ENCODE measurements at places on chromosomes 3 and 15.

GRCh38 chr3:105907777-105908176, 39.0 kb upstream of the CBLB start:
- no peak for DNase-seq

DNA sequence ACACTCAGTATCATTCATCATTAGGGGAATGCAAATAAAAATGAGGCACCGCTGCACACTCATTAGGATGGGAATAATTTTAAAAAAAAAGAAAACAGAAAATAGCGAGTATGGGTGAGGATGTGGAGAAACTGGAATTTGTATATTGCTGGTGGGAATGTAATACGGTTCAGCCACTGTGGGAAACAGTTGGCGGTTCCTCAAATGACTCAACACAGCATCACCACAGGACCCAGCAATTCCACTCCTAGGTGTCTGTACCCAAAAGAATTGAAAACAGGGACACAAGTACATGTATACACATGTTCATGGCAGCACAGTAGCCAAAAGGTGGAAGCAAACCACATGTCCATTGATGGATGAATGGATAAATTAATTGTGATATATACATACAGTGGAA, 35.2 kb upstream of the RFTN1 start:
- no peak for DNase-seq

DNA sequence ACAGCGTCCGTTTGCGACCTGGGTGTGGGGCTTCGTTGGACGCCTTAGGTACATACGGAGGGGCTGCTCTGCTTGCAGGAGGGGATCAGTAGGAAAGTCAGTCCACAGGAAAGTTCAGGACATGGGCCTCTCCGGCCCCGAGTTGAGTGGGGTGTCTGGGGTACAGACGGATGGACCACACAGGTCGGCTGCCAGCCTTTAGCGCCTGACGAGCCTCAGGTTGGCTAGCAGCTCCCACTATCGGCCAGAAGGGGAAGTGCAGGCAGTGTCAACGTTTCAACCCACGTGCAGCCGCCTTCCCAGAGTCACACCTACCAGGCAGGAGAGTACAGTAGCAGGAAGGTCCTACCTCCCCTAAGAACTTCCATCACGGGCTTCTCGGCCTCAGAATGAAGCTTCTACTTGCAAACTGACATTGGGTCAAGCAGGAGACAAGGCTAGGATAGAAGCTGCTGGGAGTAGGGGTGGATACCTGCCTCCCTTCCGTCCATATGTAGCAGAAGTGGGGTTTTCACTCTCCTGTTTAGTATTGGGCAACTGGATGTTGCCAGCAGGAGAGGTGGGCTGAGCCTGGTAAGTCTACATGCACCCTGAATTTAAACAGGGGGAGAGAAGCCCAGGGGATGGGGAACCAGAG, 1.8 kb upstream of the SCN5A start:
- DNase-seq = peak; percentile 74

DNA sequence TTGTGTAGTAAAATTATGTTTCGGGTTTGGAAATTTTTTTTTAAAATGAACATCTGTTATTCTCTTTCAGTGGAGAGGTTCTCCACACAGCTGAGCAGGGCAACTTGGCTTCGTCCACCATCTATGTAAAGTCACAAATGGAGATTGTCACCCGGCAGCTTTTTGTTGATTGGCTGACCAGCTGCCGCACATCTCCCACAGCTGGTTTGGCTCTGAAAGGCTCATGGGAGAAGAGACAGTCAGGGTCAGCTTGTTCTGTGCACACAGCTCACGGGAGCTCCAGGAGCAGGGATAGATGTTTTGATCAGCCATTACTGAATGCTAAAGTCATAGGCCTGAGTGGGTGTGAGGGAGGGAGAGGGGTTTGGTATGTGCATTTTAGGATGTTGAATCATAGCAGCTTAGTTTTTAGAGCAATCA, 12.9 kb upstream of the CCDC80 start:
- no peak for DNase-seq

- DNase-seq = no peak
Measured at GRCh38 chr3:108035751-108036150, 55.1 kb downstream of the CD47 start.

Measured in endothelial cell (in vitro differentiated cells).